ENCODE measurements at places on chromosomes 12 and 14.
A peak's percentile ranks its signal among the peaks of the same experiment; 100 is the strongest.

DNA sequence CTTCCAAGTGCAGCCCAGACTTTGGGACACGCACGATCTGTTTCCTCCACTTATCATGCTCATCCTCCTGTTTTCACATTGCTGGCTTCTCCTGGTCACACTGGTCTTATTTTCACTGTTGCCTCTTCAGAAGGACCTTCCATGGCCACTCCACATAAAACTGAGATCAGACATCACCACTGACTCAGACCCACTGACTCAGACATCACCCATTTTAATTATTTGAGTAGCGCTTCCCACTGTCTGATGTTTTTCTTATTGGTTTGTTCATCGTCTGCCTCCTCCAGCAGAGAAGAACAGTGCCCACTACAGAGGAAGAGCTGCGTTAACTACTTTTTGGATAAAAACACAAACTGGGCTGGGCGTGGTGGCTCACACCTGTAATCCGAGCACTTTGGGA, 270.5 kb upstream of the PWP1 start:
- DNase-seq, result no peak

DNA sequence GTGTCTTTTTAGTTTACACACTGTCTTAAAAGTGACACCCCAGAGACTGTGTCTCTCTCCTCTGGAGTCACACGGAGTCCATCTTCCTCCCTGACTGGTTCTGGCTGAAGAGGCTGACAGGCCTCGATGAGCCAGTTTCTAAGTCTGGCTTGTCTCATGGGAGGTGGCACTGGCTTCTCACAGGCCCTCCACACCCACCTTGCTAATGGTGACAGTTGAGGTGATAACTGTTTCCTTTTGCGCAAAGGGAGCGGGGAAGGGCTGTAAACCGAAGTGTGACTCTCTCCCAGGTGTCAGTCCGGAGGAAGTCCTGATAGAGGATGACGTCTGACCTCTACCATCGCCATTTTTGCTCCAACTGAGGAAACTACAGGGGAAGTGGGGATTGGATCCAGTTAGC, 30.2 kb downstream of the KCTD10 start:
- DNase-seq, result no peak

GRCh38 chr12:91171476-91171875, 11.1 kb downstream of the DCN start:
- DNase-seq, result peak; percentile 92

- DNase-seq, result no peak
These were observed 536 bp upstream of the WNT1 start for GRCh38 chr12:48977290-48978281.

- DNase-seq, result peak; percentile 38
These were observed 666.6 kb downstream of the NRXN3 start for GRCh38 chr14:78836777-78837176.

DNA sequence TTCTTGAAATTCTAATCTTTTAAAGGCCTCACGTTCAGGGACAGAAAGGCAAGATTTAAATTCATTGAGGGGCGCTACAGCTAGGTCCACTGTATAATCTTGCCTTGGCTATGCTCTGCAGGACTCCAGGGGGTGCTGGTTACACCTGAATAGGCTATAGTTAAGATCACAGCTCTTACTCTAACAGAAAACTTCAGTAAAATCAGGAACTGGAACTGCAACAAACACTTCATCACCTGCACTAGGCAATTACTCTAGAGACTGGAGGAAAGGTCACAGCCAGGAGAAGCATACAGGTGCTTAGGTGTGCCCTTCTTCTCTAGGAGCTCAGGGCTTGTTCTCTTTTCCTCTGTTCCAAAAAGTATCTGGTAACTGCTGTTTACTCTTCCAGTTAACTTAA, 20.9 kb downstream of the SLCO1C1 start:
- no peak for DNase-seq

DNA sequence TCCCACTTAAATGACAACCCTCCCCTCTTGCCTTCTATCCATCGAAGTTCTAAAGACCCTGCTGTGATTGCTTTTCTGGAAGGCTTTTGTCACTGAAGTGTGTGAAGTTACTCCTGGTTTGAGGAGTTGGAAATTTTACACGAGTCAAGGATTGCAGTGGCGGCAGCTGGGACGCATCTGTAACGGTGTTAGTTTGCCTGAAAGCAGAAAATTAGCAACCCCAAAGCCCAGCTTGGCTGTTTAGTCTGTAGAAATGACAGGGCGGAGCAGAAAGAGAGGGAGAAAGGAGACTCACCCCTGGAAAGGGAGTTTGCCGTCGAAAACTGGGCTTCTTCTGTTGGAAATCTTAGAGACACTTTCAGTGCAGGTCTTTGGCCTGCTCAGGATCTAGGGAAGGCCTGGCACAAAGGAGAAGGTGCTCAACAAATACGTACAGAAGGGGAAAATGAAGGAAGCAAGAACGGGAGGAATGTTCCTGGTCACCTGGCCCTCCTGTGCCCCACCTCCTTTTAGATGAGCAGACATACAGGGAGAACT, 931 bp upstream of the MYF5 start:
- DNase-seq, result no peak

DNA sequence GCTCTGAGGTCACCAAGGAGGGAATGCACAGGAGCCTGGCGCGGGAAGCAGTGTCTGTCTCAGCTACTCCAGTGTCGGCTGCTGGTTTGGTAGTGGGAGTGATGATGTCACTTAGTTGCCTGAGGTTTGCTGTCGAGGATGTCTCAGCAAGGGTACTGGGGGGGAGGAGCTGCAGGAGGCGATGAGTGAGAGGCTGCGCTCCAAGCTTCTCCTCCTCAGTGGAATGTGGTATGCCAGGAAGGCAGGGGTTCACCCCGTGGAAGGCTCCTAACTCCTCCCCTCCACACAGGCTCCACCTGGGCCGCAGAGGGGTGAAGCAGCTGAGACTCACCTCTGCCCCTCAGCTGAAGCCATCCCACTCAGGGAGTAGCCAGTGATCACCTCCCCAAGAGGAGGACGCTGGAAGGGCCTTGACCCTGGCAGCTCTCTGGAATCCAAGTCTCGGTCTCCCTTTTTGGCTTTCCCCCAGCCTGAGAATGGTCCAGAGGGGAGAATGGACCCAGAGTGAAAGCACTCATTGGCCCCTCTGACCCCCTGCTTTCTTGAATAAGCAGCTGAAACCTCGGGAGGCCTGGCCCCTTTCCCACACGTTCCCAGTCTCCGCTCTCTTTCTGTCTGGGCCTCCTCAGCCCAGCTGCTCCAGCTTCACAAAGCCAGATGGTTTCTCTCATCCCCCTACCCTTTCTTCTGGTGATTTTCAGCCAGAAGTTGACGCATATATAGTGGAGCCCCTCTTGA, 178.9 kb upstream of the FKBP4 start:
- no peak for DNase-seq

GRCh38 chr14:61868846-61869245, 106.6 kb downstream of the SNAPC1 start:
- DNase-seq, result no peak

DNA sequence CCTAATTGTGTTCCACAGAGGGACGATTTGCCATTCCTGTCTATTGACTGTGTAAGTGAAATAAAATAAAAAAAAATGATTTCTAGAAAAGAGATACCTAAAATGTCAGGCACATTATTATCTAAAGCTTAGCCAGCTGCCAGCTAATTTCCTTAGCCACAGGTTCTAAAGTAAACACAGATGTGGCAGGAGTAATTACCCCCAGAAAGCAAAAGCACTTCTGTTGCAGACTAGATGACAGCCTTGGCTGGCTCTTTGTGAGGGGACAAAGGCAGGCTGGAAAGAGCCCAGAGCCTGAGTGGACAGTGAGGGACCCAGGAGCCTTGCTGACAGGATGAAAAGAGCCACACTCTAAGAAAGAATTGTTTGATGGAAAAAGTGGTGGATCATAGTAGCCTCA, 418.1 kb downstream of the LRIG3 start:
- DNase-seq, result peak; percentile 98

GRCh38 chr12:97938031-97938430, 475.4 kb downstream of the RMST start:
- no peak for DNase-seq

GRCh38 chr14:59428581-59429012, 36.6 kb downstream of the GPR135 start:
- DNase-seq, result no peak

- DNase-seq, result peak; percentile 9
These were observed 96.9 kb upstream of the FGD4 start for GRCh38 chr12:32302218-32303173.

- peak; percentile 77 for DNase-seq
These were observed at the start of gene SLC22A17 for GRCh38 chr14:23352506-23353432. TSS of gene SLC22A17 (minus strand) at chr14:23352887.

DNA sequence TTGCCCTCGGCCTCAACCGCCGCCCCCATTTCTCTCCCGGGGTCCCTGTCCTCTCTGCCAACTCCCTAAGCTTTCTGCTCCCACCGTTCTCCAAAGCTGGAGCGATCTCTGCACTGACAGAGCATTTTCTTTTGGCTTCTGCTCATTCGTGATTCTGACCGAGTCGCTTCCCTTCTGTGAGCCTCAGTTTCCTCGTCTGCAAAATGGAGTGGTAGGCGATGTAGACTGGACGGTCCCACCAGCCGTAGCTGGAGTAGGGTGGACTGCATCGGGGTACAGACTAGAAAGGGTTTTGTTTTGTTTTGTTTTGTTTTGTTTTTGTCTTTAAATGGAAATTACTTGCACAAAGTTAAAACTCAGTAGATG, 2.4 kb downstream of the VSX2 start:
- DNase-seq, result no peak

GRCh38 chr12:85968606-85969005, 94.5 kb downstream of the NTS start:
- DNase-seq, result no peak

- DNase-seq, result no peak
These were observed 260.0 kb downstream of the ACSS3 start for GRCh38 chr12:81337886-81338285.

GRCh38 chr12:5371631-5372030, 60.3 kb upstream of the NTF3 start:
- DNase-seq, result no peak

- no peak for DNase-seq
These were observed 193.5 kb upstream of the BCL2L14 start for GRCh38 chr12:11877102-11877826.

DNA sequence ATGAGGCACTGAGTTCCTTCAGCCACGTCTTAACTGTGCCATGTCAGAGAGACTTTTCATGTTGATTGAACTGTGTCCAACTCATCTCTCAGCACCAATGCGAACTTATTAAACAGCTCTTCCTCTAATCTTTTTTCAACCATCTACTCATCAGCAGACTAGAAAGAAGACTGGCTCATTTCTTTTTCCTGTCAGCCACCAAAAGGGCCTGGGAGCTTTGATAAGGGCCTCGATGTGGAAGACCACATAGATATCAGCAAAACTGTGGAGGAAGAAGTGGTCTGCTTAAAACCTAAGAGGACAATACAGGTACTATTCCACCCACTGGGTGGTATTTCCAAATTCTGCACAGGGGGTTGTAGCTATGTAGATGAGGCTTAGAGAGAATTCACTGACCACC, 3.6 kb upstream of the PLXNC1 start:
- no peak for DNase-seq

- DNase-seq, result no peak
These were observed 13.5 kb upstream of the RAB35 start for GRCh38 chr12:120130011-120130410.

DNA sequence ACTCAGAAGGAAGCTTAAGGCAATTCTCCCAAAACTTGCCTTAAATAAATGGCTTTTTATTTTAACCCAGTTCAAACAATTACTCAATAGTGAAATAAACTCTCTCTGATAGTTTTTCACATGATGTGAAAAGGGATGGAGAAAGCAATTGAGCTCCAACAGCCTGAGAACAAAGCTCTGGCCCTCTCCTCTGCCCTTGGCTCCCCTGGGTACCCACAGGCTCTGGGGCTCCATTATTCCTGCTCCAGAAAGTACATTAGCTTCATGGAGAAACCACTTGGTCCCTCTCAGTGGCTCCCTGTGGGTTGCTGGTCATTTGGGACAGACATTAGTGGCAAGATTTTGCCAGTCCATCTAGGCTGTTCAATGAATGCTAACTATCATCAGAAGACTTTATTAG, 242.8 kb downstream of the ATP23 start:
- no peak for DNase-seq

- DNase-seq, result peak; percentile 39
These were observed 157.1 kb upstream of the GRIN2B start for GRCh38 chr12:14138495-14138894.

DNA sequence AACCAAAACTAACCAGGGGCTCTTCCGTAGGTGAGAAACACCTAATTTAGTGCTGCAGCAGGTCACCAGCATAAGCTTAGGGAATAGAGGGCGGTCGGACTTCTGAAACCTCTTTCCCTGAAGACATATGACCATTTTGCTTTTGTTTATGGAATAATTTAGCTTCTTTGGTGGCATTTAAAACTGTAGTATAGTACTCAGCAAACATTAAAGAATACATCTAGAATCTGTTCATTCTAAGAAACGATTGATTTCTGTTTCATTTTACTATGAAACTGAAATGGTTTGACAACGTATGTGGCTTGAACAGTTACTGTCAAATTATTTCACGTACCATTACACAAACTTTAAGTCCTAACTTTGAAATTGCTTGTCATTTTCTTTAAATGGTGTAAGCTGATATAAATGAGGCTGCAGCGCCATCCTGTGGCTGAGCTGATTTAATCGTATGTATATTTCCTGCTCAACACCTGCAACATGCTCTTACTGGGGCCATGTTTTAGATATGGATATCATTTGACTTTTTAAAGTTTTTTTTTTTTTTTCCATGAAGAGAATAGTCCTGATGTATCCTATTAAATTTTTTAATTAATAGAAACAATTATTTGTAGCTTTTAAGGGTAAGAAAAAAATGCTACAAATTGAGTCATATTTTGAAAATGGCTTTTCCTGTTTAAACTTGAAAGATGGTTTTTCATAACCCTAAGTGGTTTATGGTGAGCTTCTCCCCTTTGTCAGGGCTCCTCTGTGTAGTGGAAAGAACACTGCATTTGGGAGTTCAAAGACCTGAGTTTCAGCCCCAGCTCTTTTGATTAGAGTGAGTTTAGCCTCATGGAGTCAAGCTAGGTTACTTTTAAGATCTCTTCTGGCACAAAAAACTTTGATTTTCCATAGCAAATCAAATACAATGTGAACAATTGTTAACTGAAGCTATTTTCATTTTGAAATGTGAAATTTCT, 27.4 kb downstream of the CFAP54 start:
- peak; percentile 55 for DNase-seq

GRCh38 chr12:8678661-8679111, 16.1 kb upstream of the MFAP5 start:
- no peak for DNase-seq

- peak; percentile 31 for DNase-seq
These were observed 417.3 kb downstream of the SNAPC1 start for GRCh38 chr14:62179367-62180018.

GRCh38 chr14:98146416-98146815, 1125.6 kb downstream of the BCL11B start:
- DNase-seq, result no peak

Data from SJCRH30 (cell line).